ENCODE measurements at places on chromosomes 11 and 22.

GRCh38 chr22:30452861-30453260 is 19.0 kb downstream of the SEC14L3 start:
- no peak for DNase-seq

DNA sequence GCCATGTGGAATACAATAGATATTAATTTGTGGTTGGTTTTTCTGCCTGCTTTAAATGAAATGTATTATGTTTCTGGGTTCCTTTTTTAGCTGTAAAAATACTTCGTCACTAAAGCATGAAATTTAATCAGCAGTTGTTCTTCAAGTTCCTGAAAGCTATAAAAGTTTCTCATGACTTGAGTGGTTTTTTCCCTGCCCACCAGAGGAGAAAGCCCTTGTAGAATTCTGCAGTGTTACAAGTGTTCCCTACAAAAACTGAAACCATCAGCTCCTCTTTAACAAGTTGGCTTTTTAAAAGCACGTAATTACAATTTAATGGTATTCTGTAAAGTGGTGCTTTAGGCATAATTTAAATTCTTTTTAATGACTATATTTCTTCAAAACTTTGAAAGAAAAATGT is 56.2 kb downstream of the PANX1 start:
- no peak for DNase-seq

DNA sequence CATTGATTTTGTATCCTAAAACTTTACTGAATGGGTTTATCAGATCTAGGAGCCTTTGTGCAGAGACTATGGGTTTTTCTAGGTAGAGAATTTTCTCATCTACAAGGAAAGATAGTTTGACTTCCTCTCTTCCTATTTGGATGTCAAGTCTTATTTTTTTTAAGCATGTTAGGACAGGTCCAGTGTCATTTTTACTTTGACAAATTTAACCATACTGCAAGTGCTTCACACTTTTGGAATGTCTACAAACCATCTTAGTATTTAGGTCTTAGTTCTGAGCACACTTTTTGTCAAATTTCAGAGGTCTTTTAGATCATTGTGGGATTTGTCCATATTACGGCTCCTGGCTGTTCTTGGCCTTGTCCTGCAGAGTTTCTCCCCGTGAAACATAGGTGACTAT is 715.2 kb upstream of the RAG2 start:
- no peak for DNase-seq

DNA sequence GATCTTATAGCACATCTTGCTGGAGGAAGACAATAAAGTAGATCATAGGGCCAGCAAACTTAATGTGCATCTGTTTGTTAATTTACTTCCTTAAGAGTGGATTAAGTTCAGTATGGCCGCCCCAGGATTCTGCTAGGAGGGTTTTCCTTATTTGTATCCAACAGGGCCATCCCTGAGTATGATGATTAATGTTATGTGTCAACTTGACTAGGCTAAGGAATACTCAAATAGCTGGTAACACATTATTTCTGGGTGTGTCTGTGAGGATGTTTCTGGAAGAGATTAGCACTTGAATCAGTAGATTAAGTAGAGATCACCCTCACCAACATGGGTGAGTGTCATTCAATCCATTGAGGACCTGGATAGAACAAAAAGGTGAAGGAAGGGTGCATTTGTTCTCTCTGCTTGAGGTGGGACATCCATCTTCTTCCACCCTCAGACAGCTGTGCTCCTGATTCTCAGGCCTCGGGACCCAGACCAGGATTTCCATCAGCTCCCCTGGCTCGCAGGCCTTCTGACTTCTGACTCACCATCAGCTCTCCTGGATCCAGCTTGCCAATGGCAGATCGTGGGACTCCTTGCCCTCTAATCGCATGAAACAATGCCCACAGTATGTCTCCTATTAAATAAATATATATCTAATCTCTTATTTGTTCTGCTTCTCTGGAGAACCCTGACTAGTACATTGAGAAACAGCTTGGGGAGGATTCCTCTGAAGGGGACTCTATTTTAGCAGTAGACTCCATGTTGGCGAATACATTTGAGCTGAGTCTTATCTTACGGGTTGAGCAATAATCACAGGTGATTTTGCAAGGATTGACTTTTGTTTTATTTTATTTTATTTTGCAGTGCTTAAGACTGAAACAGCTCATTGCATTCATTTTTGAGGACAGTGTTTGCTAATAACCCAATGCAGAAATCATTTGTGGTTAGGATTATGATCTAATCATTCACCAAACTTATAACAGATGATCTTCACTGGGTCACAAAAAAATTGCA is 9.0 kb upstream of the ZBTB44 start:
- DNase-seq = no peak

- DNase-seq = no peak
Measured at GRCh38 chr11:2739531-2740274, 39.9 kb upstream of the KCNQ1OT1 start.

- no peak for DNase-seq
Measured at GRCh38 chr11:71491531-71491930, 35.5 kb upstream of the KRTAP5-7 start.

- DNase-seq = no peak
Measured at GRCh38 chr11:85843929-85844328, 11.3 kb upstream of the CCDC83 start.

DNA sequence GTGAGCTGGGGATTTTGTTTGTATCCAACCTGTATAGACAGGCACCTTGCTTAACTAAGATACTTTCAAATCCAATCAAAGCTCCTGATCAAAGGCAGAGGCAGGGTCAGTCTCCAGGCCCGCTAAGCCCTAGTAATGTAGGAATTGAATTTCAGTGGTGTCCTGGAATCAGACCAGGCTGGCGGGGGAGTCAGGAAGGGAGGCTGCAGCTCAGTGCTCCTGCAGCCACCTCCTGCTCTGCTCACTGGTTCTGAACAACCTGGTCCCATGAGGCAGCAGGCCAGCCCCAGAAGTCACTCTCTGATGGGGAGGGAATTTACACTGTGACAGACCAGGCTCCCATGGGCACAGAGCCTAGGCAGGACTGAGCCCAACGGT is 38.5 kb upstream of the GALNT18 start:
- DNase-seq = no peak

DNA sequence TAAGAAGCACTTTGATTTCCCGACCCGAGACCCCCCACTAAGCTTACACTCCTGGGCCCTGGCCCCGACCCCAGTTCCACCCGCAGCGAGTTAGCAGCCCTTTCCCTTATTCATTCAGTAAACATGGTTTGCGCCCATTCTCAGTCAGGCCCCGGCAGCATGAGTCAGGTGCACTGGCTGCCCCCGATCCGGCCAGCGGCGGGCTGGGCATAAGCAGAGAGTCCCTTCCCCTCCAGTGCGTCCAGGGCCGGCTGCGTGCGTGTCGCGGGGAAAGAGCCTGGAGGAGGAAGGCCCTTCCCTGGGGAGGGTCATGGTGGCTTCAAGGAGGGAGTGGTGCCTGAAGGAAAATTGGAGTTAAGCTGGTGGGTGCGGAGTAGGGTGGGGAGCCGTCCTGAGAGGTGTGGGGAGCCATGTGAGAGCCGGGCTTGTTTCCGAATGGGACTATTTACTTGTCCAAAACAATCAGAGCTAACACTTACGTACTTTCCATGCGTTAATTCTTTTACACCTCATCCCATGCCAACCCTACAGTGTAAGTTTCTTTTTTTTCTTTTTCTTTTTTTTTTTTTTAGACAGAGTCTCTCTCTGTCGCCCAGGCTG is 657 bp downstream of the IGHMBP2 start:
- peak; percentile 12 for DNase-seq

DNA sequence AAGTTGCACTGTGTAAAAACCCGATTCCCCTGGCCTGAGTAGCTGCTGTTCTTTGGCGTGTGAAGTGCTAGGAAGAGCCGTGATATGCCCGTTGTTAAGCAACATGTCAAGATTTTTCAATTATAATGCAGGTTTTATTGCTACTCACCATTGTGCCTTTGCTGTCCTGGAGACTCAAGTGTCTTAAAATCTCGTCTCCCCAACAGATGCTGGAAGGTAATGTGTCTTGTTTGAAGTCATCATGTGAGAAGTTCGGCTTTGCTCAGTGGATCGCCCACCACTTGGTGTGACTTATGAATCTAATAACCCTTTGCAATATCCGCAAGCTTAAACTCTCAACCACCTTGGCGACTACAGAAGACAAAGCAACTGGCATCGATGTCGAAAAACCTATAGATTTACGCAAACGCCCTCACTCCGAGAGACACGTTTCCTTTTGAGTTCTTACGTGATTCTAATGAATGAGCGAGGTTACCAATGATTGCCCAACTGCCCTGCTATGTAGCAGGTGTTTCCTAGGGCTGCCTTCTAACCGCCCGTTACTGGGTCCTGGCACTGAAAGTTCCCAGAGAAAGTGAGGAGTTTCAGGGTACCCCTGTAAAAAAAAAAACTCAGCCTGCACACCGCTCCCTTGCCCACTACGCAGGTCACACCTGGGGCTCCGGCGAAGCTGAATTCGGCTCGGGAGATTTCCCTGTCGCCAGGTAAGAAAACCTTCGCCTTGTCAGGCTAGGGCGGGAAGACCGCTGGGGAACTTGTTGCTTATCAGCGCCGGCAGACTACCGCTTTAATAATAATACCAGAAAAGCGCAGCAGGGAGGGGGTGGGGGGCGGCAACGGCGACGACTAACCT is 21.2 kb upstream of the BDNF start:
- DNase-seq = no peak

DNA sequence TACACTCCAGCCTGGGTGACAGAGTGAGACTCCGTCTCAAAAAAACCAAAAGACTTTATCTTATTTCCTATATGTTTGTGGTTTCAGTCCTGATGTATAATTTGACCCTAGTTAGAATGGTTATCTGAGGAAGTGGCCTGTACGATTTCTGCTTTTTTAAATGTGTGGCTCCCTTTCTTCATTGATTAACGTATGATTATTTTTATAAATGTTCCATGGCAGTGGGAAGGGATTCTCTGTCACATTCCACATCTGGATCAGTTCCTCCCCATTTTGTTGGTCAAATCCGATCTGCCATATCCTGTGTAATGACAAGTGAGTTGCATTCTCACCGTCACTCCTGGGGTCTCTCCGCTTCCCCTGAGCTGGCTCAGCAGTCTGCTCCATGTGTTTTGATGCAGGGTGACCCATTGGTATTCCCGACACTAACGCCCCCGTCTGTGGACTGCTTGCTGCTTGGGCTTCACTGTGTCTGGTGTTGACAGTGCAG is 20.3 kb downstream of the NEAT1 start:
- no peak for DNase-seq

- DNase-seq = no peak
Measured at GRCh38 chr11:66239998-66240780, 28.2 kb upstream of the RAB1B start.

- DNase-seq = no peak
Measured at GRCh38 chr11:96366024-96366423, 23.0 kb upstream of the MAML2 start.

DNA sequence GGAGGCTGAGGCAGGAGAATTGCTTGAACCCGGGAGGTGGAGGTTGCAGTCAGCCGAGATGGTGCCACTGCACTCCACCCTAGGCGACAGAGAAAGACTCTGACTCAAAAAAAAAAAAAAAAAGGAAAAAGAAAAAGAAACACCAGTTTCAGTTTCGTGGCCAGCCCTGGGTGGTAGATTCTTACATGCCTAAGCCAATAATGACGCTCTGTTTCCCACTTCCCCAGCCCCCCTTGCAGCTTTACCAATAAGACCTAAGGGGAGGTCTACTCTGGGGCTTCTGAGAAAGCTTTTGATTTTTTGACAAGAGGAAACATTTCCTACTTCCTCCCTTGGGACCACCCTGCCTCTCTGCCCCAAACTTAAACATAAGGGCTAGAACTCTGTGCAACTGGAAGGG is 30.0 kb upstream of the PTPRJ start:
- peak; percentile 13 for DNase-seq

DNA sequence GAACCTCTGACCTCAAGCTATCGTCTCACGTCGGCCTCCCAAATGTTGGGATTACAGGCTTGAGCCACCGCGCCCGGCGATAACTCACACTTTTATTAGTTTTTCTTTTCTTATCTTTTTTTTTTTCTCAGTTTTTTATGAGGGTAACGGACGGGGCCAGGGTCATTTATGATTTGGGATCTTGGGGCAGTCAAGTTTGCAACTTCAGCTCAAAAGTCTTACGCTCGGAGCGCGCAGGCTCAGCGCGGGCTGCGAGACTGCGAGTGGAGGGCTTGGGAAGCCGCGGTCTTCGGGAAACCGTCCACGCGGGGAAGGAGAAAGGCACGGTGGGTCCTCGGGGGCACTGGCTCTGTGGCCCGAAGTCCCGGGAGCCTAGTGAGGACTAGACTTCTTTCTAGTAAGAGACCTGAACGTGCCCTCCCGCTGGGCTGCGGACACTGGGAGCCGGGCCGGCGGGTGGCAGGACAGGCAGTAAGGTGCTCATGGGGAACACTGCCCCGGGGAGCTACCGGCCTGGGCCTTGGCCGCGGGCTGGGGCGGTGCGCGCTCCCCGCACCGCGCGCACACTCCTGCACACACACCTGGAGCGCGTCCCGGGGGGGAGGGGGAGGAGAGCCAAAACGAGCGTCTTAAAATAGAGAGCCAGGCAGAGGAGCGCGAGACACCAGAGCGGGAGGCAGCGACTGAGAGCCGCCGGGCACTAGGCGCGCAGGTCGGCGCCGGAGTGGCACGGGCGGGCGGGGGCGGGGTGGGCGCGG is 476 bp upstream of the BARX2 start:
- DNase-seq = no peak

GRCh38 chr11:2580061-2580421 is 119.8 kb downstream of the KCNQ1OT1 start:
- DNase-seq = no peak

DNA sequence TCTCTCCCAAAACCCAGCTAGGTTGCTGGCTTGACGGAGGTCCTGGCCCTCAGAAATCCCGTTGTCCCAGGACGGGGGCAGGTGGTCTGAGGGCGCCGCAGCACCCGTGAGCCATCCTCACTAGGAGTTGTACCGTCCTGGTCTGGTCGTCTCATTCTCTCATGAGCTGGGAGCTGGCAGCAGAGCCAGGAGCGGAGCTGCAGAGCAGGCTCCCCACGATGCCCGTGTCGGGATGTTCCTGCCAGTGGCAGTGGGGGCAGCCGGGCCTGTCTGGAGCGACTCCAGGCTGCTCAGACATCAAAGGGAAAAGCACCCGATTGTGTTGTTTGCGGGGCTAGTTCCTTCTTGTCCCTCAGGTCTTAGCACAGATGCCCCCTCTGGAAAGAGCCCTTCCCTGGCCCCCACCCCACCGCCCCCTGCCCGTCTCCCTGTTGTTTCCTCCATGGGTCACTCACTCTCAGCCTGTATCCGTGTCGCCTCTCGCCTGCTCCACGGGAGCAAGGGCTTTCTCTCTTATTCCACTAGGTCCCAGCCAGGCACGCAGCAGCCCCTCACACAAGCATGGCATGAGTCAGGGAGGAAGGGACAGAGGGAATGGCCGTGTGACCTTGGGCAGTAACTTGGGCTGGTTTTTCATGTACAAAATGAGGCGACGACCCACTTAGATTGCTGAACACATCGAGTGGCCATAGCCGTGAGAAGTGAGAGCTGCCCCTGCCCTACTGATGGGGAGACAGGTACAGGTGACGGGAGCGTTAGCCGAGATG is 23.2 kb upstream of the MGAT3 start:
- no peak for DNase-seq

Data from effector memory CD4-positive, alpha-beta T cell (primary cell).